ENCODE measurements at places on chromosomes 3 and 15.

DNA sequence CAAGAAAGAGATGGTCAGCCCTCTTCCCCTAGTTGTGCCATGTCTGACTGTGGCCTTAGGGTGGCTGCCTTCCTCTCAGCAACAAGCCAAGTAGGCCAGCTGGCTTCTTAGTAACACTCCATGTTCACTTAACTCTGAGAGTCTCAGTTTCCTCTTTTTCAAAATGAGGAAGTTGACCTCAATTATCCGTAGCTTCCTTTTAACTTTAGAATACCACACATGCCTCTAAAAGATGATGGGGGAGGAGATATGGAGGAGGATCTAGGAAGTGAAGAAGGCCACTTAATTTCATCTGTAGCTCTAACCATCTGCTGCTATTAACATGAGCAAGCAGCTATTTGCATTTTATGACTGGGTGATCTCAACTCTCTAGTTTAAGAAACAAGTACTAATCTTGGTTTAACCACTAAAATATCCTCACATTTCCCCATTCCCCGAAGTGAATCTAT lies 32.9 kb downstream of the CD200R1L start:
- no peak for DNase-seq

GRCh38 chr3:78736863-78737262 lies 1030.9 kb downstream of the ROBO1 start:
- no peak for DNase-seq

DNA sequence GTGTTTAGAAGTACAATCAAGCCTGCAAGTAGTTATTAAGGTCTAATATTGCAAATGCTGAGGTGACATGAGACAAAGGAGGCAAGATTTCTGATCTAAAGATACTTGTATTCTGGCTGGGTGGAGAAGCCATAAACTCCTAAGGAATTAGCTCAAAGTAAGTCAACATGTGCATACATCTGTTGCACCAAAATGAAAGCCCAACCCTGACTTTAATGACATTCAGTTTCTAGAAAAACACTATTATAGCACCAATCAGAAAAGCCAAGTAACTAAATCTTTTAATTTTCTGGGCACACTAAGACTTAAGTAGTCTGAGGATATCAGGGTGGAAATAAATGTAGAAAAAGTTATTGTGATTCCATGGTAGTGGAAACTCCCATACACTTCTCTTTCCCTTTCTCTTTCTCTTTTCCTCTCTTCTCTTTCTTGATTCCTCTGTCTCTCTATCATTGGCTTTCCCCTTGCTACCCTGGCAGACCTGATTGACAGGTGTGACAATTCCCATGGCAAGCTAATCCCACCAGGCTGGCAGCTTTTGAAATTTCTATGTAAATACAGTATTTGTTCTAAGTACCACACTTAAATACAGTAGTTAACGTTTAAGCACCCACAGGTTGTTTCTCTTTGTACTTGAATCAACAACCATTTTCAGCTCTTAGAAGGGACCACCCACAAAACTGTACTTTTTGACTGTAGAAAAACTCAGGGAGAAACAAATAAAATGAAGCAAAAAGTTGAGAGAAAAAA lies 528.4 kb upstream of the SEMA6D start:
- no peak for DNase-seq

GRCh38 chr15:28912422-28912821 lies 26.6 kb downstream of the APBA2 start:
- no peak for DNase-seq

GRCh38 chr15:51866751-51867150 lies 37.3 kb downstream of the TMOD3 start:
- DNase-seq = no peak

DNA sequence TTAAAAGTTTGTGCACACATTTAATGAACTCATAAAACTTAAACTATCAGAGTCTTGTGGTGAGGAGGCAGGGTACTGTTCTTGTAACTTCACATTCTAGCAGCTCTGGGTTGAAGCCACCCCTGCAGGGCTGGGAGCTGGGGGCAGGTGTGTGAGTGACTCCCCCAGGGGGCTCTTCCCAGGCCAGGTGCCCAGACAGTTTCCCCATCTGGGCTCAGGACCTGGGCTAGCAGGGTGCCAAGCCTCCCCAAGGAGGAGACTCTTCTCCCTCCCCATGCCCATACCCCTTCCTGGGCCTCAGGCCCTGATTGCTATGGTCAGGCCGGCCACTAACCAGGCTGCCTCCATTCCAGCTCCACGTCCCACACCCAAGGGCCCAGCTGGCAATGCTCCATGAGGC lies 22.0 kb upstream of the CHCHD6 start:
- DNase-seq = no peak

DNA sequence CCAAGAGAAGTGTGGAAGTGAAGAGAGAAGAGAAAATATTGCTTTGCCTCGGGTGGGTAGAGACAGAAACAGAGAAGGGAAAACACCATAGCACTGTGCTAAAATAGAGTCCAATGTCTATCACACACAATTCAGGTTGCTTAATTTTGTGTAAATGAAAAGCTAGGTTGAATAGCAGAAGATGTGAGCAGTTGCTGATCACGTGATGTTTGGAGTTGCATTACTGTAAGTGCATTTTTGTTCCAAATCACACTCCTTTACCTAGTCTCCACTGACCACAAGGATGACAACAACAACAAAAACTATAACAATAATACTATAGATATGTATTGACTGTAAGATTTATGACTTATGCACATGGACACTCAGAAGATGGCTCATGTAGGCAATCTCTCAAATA lies 683.2 kb downstream of the AGBL1 start:
- no peak for DNase-seq

GRCh38 chr3:113272385-113272779 lies 61.0 kb downstream of the BOC start:
- no peak for DNase-seq

GRCh38 chr15:60130398-60130797 lies 126.3 kb downstream of the FOXB1 start:
- no peak for DNase-seq

DNA sequence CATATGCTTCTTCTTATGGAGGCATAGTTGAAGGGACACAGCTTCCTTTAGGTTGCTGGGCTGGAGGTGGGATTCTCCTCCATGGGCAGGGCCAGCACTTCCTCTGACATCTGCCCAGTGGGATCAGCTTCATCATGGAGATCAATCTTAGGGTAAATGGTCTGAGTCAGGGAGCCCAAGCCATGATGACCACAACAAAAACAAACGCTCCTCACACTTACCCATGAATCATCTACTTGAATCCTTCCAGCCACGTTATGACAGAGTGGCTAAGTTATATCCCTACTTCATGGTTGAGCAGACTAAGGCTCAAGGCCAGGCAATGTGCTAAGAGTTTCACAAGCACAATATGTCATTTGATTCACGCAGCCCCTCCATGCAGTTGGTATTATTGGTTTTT lies 87.2 kb upstream of the NMNAT3 start:
- no peak for DNase-seq

GRCh38 chr15:94621736-94622135 lies 390.4 kb downstream of the MCTP2 start:
- no peak for DNase-seq

DNA sequence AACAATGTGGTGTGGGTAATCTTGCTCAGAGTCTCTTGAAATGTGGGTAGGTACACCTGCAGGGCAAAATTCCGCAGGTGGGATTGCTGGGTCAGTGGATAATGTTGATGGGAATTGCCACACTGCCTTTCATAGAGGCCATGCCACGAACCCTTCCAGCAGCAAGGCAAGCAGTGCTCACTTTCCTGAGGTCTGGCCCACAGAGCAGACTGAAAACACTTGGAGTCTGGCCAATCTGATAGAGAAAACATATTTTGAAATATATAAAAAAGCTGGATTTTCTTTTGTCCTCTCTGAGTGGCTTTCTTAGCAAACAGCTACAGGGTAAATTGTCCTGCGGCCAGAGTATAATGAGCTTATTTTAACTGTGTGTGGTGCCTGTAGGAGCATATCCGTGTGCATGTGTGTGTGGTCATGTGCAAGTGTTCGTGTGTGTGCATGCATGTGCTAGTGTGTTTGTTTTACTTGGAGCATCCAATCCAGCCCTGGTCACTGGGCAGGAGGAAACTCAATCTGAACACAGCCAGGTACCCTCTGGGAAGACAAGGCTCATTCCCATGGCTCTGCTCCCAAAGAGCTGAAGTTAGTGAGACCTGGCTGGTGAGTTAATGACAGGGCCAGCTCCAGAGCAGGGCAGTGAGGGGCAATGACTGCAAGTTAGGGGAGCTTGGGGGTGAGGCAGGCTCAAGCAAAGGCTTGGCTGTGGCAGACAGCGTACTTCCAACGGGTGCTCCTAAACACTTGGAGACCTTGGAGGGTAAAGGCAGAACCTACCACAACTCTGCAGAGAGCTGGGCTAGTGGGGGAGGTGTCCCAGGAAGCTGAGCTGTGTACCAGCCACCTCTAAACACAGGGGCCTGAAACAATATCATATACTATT lies 91.3 kb downstream of the PLXNA1 start:
- no peak for DNase-seq

- DNase-seq = no peak
Observed at GRCh38 chr15:31277335-31278060, 49.1 kb upstream of the KLF13 start.

DNA sequence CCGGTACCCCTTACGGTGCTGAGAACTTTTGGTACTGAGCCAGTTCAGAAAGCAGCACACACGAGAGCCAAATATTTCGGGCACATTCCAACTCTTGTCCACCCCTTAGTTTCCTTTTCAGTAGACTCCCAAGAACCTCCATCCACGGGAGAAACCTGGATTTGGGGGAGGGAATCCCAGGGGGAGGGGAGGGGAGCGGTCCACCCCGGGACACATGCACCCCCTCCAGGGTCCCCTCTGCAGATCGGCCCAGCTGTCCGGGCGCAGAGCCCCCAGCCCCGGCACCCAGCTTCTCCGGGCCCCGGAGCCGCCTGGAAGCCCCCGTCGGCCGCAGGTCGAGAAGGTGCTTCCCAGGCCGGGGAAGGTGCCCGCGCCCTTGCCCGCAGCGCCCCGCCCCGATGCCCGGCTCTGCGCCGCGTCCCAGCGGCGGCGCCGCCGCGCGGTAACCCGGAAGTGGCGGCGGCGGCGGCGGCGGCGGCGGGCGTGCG lies 455 bp upstream of the ABHD17C start:
- DNase-seq = no peak

DNA sequence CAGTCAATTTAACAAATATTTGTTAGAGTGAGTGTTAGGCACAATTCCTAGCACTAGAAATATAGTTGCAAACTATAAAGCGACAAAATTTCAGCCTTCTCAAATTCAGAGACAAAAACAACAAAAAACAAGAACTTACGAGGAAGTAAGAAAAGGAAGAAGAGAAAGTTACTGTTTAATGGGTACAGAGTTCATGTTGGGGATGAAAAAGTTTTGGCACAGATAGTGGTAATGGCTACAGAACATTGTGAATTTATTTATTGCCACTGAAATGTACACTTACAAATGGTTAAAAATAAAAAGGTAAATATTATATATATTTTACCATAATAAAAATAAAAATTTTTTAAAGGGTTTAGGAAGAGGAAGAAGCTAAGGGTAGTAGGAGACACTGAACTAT lies 21.3 kb downstream of the CCDC14 start:
- DNase-seq = no peak

GRCh38 chr15:68979816-68980215 lies 34.7 kb upstream of the NOX5 start:
- no peak for DNase-seq

DNA sequence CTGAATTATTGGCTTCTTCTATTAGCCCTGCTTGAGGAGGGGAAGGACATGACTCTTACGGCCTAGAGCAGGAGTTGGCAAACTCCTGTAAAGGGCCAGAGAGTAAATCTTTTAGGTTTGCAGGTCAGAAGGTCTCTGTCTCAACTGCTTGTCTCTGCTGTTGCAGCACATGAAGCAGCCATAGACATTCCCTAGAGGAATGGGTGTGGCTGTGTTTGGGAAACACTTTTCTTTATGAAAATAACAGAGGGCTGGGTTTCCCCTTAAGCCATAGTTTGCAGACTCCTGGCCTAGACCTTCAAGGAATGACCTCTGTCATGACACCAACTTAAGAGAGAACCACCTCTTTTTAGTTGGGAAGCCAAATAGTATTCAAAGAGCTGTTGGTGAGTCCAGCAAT lies 10.3 kb downstream of the TRAK1 start:
- DNase-seq = no peak

GRCh38 chr3:30629746-30630145 lies 23.3 kb downstream of the TGFBR2 start:
- no peak for DNase-seq

DNA sequence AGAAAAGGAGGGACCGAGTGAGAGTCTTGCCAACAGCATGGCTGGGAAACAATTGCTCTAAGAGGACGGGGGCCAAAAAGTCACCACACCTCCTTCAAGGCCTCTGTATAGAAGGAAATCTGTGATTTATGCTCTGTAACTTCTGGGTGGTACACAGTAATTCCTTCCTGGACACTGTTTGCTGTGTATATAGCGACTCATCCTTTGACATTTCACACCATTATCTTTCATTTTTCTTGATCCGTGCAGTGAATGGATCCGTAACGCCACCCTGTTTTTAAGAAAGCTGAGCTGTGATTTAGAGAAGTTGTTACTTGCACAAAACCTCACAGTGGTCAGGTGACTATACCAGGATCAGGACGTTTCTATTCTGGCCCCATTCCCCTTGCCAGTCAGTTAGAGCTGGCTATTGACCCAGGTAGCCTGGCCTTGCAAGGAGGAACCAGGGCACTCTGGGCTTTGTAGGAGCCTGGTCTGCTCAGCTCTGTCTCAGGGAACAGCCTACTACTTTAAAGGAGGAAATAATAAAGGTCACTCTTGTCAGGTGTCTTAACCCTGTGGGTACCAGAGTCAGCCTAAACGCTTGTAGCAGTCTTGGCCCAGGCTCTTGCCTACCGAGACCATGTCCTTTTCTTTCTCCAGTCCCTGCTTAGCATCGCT lies 86.5 kb upstream of the MYZAP start:
- DNase-seq = no peak

- DNase-seq = no peak
Observed at GRCh38 chr3:46449755-46450552, 14.8 kb downstream of the LTF start.

DNA sequence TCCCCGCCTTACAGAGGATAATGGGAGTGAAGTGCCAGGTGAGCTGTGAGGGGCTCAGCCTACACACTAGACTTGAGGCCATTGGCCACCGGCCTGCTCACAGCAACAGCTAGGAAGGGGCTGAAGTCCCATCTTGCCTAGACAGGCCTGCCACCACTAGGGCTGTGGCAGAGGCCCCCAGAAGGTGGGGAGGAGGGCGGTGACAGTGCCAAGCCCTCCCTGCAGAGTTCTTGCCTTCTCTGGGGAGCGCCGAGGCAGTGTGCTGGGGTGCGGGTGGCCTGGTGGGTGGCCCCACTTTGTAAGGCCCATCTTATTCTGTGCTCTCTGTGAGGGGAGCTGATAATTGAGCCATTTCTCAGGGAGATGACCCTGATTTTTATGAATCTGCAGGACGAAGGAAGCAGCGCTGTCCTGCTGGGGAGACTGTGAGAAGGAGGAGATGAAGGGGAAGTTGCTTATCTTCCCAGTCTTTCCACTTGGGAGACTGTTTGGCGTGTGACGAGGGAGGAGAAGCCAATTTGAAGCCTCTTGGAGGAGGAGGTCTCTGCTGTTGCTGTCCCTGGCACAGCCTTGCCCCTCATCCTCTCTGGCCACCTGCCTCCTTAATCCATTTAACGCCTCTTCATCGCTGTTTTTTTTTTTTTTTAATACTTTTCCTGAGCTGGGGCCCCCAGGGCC lies 104.3 kb downstream of the LINGO1 start:
- no peak for DNase-seq

- DNase-seq = no peak
Observed at GRCh38 chr3:178950676-178951075, 120.9 kb downstream of the ZMAT3 start.
